ENCODE measurements at places on chromosomes 7 and 10.
A peak's percentile ranks its signal among the peaks of the same experiment; 100 is the strongest.

GRCh38 chr10:7354330-7355047 lies 56.3 kb downstream of the SFMBT2 start:
- DNase-seq: no peak

DNA sequence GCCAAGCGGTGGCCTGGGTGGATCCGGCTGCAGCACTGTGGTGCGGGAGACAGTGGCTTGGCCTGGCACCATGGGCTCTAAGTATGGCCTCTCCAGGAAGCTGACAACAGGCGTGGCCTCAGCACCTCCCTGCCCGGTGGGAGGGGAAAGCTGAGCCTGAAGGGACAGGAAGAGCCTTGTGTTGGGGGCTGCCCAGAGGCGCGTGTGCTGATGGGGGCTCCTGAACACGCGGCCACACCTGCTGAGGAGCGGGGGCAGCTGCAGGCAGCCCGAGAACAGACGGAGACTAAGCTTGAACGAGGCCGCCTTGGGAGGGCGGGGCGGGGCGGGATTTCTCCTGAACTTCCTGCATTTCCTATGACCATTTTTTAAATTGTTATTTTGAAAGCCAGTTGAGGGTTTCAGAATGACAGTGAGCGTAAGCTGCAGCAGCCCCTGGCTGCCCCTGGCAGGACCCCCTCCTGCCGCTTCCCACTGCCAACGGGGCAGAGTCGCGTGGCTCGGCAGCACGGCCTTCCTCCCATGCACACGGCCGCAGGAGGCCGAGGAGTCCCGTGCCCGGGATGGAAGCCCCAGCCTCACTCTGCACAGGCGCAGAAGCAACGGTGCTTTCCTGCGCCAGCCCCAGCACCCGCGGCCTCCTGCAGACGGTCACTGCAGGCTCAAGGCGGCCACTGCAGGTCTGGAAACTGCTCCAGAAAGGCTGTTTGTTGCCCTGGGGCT lies 43.2 kb downstream of the DPYSL4 start:
- no peak for DNase-seq

- DNase-seq: no peak
These were observed 177.5 kb downstream of the DNAJB6 start for GRCh38 chr7:157514306-157514705.

DNA sequence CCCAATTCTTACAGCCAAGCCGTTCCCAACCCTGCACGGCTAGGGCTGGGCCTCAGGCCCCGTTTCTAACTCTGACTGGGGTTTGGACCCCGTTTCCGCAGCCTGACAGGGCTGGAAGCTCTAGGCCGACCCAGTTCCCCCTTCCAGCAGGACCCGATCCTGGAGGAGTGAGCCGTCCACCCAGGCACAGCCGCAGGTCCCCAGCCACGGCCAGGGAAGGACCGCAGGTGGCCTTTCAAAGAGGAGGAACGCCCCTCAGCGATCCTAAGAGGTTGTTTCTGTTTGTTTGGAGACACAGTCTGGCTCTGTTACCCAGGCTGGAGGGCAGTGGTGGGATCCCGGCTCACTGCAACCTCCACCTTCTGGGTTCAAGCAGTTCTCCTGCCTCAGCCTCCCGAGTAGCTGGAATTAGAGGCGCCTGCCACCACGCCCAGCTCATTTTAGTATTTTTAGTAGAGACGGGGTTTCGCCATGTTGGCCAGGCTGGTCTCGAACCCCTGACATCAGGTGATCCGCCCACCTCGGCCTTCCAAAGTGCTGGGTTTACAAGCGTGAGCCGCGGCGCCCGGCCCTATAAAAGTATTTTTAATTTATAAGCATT lies 778 bp upstream of the GET4 start:
- DNase-seq: no peak

GRCh38 chr7:144384555-144385245 lies 18.8 kb downstream of the NOBOX start:
- no peak for DNase-seq

GRCh38 chr10:132912713-132913558 lies 29.4 kb downstream of the CFAP46 start:
- no peak for DNase-seq

DNA sequence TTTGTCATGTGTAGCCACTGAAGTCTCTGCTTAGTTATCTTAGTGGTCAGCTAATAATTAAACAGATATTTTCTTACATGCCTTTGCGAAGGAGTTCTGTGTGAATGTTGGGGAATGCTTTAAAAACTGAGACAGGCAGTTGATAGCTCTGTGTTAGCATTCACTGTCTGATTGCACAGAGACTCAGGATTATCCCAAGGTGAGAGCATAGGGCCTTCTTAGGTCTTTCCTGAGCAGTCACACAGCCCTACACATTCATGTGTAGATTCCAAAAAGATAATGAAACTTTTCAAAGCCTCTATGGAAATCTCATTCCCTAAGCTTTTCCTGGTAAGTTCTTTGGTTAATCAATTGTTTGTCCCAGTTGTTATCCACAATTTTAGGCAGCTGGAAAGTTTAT lies 67.7 kb downstream of the CASD1 start:
- DNase-seq: no peak

DNA sequence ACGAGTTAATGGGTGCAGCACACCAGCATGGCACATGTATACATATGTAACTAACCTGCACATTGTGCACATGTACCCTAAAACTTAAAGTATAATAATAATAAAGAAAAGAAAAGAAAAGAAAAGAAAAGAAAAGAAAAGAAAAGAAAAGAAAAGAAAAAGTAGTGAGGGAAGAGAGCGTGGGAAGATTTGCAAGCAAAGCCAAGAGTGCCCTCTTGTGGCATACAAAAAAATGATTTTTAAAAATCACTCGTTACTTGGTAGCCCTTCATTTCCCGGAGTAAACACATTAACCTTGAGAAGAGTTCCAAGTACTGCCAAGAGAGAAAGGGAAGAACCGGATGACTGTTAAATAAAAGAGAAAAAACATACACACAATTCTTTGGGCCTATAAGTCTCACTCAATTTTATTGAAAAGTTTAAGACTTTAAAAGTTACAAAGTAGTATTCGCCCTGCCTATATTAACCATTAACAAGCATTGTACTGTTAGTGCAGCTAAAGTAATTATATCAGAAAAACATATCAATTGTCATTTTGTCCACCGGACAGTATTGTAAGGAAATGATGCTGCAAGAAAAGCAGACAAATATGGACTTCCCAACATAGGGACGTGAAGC lies 6.2 kb upstream of the CH25H start:
- DNase-seq: no peak

DNA sequence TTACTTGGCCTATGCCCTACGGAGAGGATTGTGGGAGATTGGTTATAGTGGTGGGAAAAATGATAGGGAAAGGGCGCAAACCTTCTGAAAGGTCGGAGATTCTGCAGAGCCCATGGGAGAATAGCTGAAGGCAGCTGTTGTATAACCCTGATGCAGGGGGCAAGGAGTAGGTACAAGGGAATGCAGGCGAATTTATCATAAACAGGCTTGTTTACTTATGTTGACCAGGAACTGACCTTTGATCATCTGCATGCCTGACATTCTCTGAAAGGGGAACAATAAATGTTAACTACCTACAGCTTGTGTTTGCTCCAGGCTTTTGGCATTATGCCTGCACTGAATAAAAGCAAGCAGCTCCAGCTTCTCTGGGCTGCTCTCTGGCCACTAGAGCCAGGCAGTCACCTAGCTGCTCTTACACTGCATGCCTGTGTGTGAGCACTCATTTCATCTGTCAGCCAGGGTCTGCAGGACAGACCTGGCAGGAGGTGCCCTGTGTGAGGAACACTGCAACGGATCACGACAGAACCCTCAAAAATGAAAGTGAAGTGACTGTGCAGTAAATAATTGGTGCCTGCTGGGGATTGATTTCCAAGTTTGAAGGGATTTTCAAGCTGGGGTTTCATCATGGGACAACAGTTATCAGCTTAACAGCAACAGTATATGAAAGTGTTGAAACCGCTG lies 31.1 kb upstream of the ABCA13 start:
- peak; percentile 61 for DNase-seq

DNA sequence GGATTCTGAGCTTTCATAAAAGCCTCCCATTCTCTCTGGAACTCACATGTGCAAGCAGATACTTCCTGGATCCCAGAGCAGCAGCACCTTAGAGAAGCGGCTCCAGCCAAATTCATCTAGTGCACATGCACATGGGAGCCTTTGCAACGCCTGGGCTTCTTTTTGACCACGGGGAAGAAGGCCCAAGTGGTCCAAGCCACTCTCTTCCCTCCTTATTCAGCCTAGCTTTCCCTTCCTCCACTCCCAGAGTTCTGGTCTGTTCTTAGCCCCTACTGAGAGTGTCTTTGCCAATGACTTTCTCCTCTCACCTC lies 118.7 kb downstream of the ZNF365 start:
- no peak for DNase-seq

- no peak for DNase-seq
These were observed 5.4 kb upstream of the ZMYND11 start for GRCh38 chr10:129810-130209.

GRCh38 chr7:132145063-132145462 lies 431.2 kb downstream of the PLXNA4 start:
- DNase-seq: no peak

- no peak for DNase-seq
These were observed 622.2 kb downstream of the POM121L12 start for GRCh38 chr7:53657586-53657985.

DNA sequence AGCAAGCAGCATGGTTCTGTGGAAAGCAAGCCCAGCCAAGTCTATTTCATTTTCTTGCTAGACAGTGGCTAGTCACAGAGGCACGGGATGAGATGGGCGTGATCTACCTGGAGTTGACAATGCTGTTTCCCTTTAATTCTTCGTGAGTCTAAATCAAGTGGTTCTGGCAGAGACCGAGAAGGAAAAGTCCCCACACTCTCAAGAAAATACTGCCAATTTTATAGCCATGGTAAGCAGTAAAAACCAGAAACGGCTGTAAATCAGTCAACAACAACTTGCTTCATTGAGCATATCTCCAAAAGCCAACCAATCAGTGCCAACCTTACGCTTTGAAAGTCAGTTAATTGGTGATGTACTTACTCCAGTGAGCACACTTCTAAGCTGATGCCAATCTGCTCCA lies 223.4 kb downstream of the SEC23IP start:
- DNase-seq: no peak
